ENCODE measurements at places on chromosomes 2 and 18.

- no peak for DNase-seq
These were observed 31.9 kb upstream of the GPC1 start for GRCh38 chr2:240403396-240404104.

- no peak for DNase-seq
These were observed 101.4 kb downstream of the HDAC4 start for GRCh38 chr2:239299218-239299939.

DNA sequence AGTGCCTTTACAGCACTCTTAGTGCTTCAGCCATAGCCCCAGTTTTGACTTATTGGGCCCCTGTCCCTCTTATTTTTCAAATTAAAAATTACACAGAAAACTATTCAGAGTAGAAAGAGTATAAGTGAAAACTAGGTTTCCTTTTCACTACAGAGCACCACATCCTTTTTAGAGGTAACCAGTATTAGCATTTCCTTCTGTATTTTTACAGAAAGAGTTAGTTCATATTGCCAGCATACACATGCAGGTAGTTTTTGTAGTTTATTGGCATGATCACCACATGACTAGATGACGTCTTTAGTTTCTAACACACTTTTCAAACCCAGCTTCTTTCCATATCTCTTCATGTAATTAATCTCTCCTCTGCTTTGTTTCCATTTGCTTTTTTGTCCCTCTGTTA, 66.4 kb downstream of the UBE2E3 start:
- DNase-seq: no peak

GRCh38 chr2:207073412-207073800, 92.3 kb downstream of the KLF7 start:
- DNase-seq: no peak

Data from AG08395 (cell line).